ENCODE measurements at places on chromosomes 1 and 21.

- DNase-seq: no peak
These were observed 153.2 kb upstream of the HMCN1 start for GRCh38 chr1:185581020-185581419.

- DNase-seq: no peak
These were observed 50.6 kb upstream of the COG2 start for GRCh38 chr1:230591678-230592077.

DNA sequence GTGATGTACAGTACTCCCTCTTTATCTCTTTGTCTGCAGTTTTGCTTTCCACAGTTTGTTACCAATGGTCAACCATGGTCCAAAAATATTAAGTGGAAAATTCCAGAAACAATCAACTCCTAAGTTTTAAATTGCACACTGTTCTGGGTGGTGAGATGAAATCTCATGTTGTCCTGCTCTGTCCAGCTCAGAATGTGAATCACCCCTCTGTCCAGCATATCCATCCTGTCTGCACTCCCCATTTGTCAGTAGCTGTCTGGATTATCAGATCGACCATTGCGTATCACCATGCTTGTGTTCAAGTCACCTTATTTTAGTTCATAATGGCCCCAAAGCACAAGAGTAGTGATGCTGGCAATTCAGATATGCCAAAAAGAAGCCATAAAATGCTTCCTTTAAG is 118.2 kb upstream of the PDE4B start:
- no peak for DNase-seq

- no peak for DNase-seq
These were observed 161.1 kb upstream of the IRF2BP2 start for GRCh38 chr1:234770924-234771540.

DNA sequence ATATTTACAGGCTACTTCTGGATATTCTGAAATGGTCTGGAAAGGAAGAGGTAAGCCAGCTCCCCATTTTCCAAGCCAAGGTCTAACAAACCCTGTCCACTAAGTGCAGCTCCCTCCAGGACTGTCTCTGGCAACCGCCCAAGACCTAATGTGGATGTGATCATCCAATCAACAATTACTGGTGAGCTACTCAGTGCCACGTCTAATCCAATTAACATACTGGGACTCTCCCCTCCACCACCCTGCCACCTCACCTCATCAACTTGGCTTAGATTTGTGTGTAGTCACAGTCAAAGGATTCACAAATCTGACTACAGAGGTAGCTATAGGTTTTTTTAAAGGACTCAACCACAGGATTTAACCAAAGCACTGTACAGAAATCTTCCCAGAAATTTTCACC is 25.4 kb upstream of the S100A7 start:
- no peak for DNase-seq

GRCh38 chr1:12496154-12496961 is 121.7 kb downstream of the DHRS3 start:
- DNase-seq: no peak

DNA sequence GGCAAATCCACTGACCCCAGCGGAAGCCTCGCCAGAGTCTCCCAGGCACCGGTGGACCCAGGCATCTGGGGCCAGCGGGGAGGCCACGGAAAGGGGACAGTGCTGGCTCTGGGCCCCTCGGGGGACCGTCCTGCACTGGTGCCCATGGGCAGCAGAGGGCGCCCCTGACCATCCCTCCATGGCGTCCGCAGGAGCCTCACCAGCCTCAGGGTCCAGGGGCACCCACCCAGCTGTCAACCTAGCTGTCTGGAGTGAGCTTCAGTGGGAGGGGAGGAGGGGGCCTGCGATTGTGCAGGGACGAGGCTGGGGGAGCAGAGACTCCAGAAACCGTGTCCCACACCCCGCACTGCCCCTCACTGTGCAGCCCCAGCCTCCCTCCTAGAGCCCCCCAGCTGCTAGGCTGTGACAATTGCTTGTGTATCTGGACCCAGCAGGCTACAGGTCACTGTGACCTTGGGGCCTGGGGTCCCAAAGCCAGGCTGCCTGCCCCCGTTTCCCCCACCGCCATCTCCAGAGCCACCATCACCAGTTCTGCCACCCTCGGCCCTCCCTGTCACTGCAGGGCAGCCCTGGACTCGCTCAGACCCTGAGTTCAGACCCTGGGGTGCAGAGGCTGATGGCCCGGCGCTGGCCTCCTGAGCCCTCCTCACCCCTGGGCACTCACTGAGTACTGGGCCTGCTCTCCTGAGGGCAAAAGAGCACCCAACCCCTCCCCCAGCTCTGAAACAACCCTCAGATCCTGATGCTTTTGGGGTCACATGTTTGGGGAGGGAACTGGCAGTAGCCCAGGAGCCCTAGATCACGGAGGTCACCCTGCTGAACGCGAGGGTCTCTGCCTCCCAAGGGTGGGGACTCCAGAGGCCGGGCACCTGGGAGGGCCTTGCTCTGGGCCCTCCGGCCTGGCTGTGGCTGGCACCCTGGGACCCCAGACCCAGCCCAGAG is 10.6 kb upstream of the COL6A1 start:
- peak; percentile 41 for DNase-seq

DNA sequence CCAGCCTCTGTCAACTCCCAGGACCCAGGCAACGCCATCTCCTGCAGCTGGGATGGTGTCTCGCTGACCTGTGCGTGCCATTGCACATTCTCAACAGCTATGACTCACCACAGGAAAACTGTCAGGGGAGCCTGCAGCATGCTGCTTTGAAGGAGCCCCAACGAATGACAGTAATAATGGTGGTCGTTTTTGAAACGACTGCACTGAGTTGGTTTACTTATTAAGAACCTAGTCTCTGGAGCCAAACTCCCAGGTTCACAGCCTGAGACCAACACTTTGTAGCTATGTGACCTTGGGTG is 21.6 kb downstream of the TCEA3 start:
- DNase-seq: no peak

DNA sequence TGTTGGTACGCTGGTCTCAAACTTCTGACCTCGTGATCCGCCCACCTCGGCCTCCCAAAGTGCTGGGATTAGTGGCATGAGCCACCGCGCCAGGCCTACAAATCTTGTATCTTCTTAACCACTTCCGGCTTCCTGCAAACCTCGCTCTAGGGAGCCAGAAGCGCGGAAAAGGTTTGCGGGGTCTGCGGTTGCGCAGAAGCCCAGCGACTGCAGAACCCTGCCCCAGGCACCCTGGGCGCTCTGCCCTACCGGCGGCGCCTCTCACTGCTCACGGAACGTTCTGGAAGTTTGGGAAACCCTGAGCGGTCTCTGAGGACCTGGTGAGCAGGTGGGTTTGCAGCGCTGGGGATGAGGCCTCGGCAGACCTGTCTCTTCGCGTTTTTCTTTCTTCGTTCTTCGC is at the start of gene C1orf146:
Gene C1orf146, plus strand, starts transcription at position 195 of the 400 bp plus-strand sequence. CDS start 13,506 bp downstream, outside the sequence.
- DNase-seq: no peak

DNA sequence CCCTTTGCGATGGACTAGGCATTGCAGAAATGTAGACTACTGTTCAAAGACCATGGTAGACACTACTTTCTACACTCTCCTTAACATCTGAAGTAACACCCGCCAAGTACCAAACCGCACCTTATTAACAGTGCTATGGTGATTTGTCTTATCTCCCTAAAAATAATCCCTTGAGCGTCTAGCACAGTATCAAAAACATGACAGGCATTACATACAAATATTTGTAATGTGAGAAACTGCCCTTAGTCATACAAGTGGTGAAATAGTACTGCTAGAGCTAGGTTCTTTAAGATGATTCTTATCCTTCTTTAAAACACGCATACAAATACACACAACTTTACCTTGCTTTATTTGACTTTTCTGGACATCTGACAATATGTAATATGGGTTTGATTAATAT is 27.2 kb downstream of the PUM1 start:
- no peak for DNase-seq

GRCh38 chr21:22536509-22536908 is 1538.3 kb downstream of the NCAM2 start:
- no peak for DNase-seq
